ENCODE measurements at places on chromosomes 3 and 15.

DNA sequence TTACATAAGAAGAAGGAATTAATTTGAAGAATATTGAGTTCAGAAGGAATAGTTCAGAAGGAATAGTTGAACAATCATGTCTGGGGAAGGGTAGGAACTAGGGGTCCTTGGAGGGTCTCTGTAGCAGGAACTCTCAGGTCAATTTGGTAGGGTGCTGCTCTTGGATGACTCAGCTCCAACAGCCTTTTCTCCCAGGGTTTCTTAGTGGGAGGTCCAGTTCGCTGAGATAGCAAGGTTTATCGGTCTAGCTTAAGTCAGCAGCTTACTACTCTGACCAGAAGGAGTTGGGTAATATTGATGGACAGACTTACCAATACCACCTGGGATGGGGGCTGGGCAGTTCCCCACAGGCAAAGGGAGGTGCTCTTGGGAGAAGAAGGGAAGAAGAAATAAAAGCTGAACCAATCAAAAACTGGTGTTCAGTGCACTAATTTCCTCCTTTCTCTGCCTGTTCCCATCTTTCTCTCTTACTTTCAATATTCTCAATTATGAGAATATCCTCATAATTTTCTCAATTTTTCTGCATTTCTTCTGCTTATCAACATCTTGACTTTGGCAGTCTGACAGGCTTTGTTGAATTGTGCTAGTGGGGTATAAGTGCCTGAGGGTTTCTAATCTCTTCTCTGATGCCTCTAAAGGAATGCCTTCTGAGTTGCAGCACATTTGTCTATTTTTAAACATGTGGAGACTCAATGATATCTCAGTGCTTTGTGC is 14.4 kb upstream of the MITF start:
- no peak for DNase-seq

- no peak for DNase-seq
These were observed 56.8 kb downstream of the IGSF11 start for GRCh38 chr3:118977671-118978392.

- no peak for DNase-seq
These were observed 1.1 kb downstream of the SSR3 start for GRCh38 chr3:156553705-156554356.

- no peak for DNase-seq
These were observed 24.2 kb downstream of the TMEM44 start for GRCh38 chr3:194608981-194609380.

- no peak for DNase-seq
These were observed 72.2 kb downstream of the LEKR1 start for GRCh38 chr3:156898296-156898880.

DNA sequence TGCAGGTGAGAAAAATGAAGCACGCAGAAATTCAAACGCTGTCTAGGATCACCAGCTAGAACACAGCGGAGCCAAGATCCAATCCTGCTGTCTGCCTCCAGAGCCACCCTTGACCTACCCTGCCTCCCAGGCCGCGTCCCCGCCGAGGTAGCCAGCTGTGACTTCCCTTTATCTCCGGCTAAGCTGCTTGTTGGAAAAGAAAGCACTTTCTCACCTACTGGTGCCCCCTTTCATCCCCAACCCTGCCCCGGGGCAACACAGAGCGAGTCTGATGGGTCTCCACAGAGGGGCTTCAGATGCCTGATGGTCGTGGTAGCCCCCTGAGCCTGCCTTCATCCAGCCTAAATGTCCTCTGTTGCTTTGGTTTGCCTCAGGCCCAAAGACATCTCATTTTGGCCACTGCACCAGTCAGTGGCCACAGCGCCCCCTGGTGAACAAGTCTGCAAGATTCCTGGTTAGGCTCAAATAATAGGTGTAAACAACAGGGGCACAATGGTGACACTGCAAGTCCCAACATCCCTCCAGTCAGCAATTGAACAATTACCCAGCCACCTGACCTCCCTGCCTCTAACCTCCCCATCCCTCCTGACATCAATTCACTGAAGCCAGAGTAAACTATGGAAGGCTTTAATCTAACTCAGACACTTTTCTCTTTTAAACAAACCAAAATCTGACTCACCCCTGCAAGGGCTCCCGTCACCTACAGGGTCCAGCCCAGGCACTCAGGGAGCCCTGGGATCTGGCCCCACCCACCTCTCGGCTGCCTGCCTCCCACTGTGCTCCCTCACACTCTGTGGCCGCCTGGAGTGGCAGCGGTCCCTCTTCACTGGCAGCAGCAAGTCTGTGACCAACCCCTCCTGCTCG is 27.3 kb upstream of the BCL2L10 start:
- peak; percentile 27 for DNase-seq

DNA sequence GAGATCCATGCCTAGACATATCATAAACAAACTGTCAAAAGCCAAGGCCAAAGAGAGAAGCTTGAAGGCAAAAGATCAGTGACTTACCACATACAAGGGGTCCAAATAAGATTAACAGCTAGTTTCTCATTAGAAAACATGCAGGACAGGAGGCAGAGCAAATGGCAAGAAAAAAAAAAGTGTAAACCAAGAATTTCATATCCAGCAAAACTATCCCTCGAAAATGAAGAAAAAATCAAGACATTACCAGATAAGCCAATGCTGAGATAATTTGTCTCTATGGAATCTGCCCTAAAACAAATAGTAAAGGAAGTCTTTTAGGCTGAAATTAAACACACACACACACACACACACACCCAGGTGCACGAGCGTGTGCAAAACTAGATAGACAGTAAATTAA is 99.6 kb upstream of the NSMCE3 start:
- no peak for DNase-seq

GRCh38 chr3:131393051-131393450 is 11.5 kb downstream of the NUDT16 start:
- DNase-seq: no peak

DNA sequence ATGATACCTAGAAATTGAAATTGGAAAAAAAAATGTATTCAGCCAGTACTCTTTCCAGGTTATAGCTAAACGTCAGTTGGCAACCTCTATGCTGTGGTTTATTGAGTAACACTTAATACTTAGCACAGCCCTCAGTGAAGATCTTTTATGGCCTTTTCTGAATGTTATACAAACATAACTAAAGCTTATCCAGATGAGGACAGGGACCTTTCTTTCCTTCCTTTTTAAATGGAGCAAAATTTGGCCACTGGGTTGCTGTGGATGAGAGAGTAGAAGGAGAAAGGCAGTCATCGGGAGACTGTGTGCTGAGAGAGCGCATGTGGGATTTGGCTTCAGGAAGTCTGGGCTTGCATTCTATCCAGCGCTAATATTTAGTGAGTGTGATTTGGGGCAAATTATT is 36.1 kb downstream of the IGF1R start:
- no peak for DNase-seq

GRCh38 chr3:43638594-43639447 is 17.0 kb upstream of the ANO10 start:
- DNase-seq: no peak

- no peak for DNase-seq
These were observed 300.1 kb upstream of the PROK2 start for GRCh38 chr3:72085036-72085435.

- DNase-seq: no peak
These were observed 65.7 kb downstream of the CMTM8 start for GRCh38 chr3:32303977-32304881.

GRCh38 chr3:129056451-129057173 is 4.0 kb upstream of the GP9 start:
- no peak for DNase-seq

GRCh38 chr15:70439880-70440279 is 323.5 kb downstream of the UACA start:
- DNase-seq: no peak

DNA sequence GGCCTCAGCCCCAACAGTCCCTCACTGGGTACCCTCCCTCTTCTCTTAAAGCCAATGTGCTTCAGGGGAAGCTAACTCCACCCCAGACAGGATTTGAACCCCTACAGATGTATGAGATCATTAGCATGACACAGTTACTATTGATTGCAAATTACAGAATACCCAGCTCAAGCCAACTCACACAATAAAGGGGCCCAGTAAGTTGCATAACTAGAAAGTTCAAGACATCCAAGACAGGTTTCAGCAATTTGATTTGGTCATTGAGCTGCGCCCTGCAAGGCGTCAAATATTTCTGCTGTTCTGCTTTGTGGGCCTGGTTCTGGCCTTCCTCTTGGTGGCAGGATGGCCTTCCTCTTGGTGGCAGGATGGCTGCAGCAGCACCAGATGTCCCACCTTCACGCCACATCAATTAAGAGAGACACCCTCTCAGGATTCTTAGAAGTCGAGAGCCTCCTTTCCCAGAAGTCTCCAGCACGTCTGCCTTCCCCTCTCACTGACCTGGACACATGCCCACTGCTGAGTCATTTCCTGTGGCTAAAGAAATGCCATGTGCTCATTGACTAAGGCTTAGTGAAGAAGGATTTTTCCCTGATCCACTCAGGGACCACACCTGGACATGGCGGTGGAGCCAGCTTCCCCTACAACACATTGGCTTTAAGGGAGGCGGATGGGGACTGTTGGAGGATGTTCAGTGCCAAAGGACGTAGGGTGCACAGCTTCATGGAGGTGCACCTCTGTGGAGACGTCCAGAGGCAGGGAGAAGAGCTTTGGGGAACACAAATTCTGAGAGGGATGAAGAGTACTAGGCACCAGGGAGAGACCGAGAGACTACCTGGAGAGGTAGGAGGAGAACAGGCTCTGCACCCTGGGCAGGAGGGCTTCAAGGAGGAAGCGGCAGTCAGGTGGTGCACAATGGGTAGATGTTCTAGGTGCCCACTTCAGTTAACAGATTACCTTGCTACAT is 49.1 kb downstream of the DNASE1L3 start:
- no peak for DNase-seq

DNA sequence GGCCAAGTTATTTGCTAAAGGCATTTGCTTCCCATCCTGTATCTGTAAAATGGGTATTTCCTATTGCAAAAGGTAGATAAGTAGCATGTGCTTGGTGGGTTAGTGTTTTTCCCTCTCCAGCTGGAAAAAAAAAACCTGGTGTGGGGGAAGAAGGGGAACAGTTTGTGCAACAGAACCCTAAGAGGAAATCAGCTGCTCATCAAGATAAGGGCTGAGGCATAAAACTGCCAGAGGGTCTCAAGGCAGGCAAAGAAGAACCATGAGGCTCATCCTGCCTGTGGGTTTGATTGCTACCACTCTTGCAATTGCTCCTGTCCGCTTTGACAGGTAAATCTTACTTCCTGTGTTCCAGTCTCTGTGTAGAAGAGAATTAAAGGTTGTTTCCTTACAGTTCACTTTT is at the start of gene CPA3:
Gene CPA3 (plus strand): TSS at position 248 of the 400 bp plus-strand sequence. CDS start 12 bp downstream, at position 260.
- no peak for DNase-seq

- DNase-seq: no peak
These were observed 38.6 kb downstream of the TRIM71 start for GRCh38 chr3:32856355-32856889.

DNA sequence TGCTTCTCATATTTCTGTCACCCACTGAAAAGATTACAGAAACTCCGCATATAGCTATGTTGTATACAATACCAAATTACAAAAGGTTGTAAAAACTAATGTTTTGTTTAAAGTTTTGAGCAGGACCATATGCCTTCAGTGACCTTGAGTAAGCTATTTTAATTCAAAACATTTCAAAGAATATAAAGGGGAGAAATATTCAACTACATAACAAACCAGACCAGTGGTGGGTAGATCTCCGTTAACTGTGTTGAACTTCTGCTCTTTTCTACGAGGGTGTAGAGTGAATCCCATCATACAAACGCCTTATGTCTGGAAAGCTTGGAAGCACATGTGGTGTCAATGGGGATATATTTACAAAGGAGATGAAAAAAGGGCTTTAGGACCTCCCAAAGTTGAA is 68.4 kb upstream of the NR2F2 start:
- no peak for DNase-seq

- no peak for DNase-seq
These were observed 22.8 kb upstream of the TRIM59 start for GRCh38 chr3:160472344-160472743.

GRCh38 chr15:93929375-93930094 is 301.8 kb upstream of the MCTP2 start:
- DNase-seq: no peak

DNA sequence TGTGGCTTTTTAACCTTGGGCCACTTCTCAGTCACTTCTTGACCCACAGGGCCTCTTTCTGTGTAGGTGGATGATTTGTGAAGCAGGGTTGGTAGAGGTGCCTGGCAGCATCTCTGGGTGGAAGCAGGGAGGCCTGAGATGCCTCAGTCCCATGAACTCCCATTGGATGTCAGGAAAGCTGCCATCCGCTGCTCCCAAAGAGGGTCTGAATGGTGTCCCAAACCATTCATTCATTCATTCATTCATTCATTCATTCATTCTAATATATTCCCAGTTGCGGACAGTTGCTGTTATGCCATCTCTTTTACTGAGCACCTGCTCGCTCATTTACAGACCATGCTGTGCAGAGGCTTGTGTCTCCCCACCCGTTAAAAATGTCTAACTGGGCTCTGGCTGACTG is 98.7 kb downstream of the CHDH start:
- no peak for DNase-seq

GRCh38 chr3:31170932-31171670 is 276.6 kb upstream of the GADL1 start:
- no peak for DNase-seq

DNA sequence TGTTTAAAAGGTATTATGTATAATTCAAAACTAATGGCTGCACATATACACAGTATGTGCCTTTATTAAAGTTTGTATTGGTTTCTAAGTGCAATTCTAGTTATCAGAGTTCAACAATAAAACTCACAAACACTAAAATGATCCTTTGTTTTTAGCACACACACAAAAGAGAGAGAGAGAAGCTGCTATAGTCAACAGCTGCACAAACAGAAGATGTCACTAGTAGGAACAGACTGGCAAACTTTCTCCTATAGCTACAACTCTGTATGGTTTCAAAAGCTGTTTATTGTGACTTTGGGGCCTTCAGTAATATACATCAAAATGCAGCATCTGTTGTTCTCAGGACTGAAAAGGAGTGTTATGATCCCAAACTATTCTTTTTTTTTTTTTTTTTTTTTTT is 6.1 kb downstream of the SECISBP2L start:
- no peak for DNase-seq

DNA sequence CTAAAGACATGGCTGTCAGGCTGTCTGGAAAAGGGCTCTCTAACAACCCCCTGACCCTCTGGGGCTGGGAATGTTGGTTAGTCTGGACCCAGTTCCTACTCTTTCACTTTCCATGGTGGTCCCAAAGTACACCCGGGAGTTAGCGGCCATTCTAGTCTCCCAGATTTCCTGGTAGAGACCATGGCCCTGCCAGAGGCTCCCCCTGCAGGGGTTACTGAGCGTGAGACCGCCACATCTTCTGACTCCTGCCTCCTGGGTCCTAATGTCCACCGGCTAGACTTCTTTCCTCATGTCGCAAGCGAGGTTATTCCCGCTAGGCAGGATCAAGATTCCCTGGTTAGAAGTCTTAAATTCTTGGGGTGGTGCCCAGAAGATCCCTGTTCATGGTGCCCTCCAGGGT is 540.0 kb upstream of the ROBO1 start:
- no peak for DNase-seq

GRCh38 chr3:88984832-88985231 is 122.6 kb upstream of the EPHA3 start:
- no peak for DNase-seq

DNA sequence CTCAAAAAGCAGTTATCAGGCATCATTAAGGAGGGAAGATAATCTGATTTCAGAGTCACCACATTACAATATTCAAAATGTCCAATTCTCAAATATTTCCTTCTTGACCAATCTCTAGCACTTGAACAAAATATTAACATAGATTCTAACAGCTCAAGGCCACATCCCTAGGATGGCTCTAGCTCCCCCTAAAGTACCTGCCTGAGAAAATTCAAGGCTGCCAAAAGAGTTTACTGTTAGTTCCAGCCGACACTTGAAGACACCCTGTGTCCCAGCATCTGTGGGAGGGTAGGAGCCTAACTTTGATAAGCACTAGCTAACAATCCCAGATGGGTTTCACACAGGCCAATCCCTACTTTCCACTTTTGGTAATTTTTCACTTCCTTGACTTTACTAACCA is 10.4 kb downstream of the NSMCE3 start:
- no peak for DNase-seq

GRCh38 chr3:192870822-192871221 is 46.8 kb downstream of the MB21D2 start:
- DNase-seq: no peak
